Myometrial cell (primary cell): ENCODE measurements at places on chromosomes 7 and 10. TPM values are rescaled to one million over a fixed set of nuclear protein-coding genes. Genes with fewer than 3 reads are reported as not detected.

The EXOC4 gene
- total RNA-seq, result 41.6 and 46.4 TPM in 2 replicates

The TAC1 gene
- total RNA-seq, result not detected in 2 replicates

The ADARB2 gene
- total RNA-seq, result not detected in 2 replicates

The AGAP5 gene
- 1.6 TPM in 1 of 2 replicates, not detected in the other for total RNA-seq

The CTNNA3 gene
- not detected in 2 replicates for total RNA-seq

The TLX1 gene
- not detected in 2 replicates for total RNA-seq

The MYL10 gene
- total RNA-seq, result not detected in 2 replicates

The HMX2 gene
- total RNA-seq, result not detected in 2 replicates

The HABP2 gene
- total RNA-seq, result not detected in 2 replicates

The ANKRD61 gene
- total RNA-seq, result not detected in 2 replicates

The MACROH2A2 gene
- 11.3 and 12.4 TPM in 2 replicates for total RNA-seq

The TAS2R41 gene
- not detected in 2 replicates for total RNA-seq

The DGKB gene
- total RNA-seq, result under 0.01 and 0.89 TPM in 2 replicates

The LFNG gene
- total RNA-seq, result 3.5 and 7.8 TPM in 2 replicates

The RNLS gene
- 12.4 and 36.5 TPM in 2 replicates for total RNA-seq

The COL13A1 gene
- 21.3 and 23.1 TPM in 2 replicates for total RNA-seq

The ACBD5 gene
- total RNA-seq, result 9.8 and 12.4 TPM in 2 replicates

The OGDHL gene
- total RNA-seq, result 0.18 and 0.58 TPM in 2 replicates

The SORCS1 gene
- total RNA-seq, result not detected in 2 replicates

The CHRM2 gene
- total RNA-seq, result 8.2 and 8.4 TPM in 2 replicates

The NEBL gene
- total RNA-seq, result 3.7 and 4.3 TPM in 2 replicates

The ACTL6B gene
- not detected in 2 replicates for total RNA-seq

The TRRAP gene
- total RNA-seq, result 13.5 and 14.4 TPM in 2 replicates

The ARID5B gene
- 53.3 and 67.7 TPM in 2 replicates for total RNA-seq

The ZPBP gene
- total RNA-seq, result not detected in 2 replicates

The OR2A42 gene
- not detected in 2 replicates for total RNA-seq

The TFR2 gene
- 0.35 TPM in 1 of 2 replicates, not detected in the other for total RNA-seq

The PRR15 gene
- 10.8 and 11.0 TPM in 2 replicates for total RNA-seq

The DBF4 gene
- total RNA-seq, result 30.3 and 33.8 TPM in 2 replicates

The C7orf25 gene
- total RNA-seq, result 3.5 and 10.3 TPM in 2 replicates

The NOS3 gene
- total RNA-seq, result 8.9 and 11.0 TPM in 2 replicates

The BLNK gene
- not detected in 2 replicates for total RNA-seq

The ADGRA1 gene
- total RNA-seq, result not detected in 2 replicates

The FZD8 gene
- 1.8 and 2.0 TPM in 2 replicates for total RNA-seq

The MRLN gene
- not detected in 2 replicates for total RNA-seq

The GPR15LG gene
- total RNA-seq, result not detected in 2 replicates

The ERVW-1 gene
- total RNA-seq, result not detected in 2 replicates

The GPR85 gene
- total RNA-seq, result 3.4 and 4.6 TPM in 2 replicates
